ENCODE measurements at places on chromosomes 12 and 14.
A peak's percentile ranks its signal among the peaks of the same experiment; 100 is the strongest.

- no peak for DNase-seq
Observed at GRCh38 chr14:65321370-65321875, 91.1 kb upstream of the FUT8 start.

DNA sequence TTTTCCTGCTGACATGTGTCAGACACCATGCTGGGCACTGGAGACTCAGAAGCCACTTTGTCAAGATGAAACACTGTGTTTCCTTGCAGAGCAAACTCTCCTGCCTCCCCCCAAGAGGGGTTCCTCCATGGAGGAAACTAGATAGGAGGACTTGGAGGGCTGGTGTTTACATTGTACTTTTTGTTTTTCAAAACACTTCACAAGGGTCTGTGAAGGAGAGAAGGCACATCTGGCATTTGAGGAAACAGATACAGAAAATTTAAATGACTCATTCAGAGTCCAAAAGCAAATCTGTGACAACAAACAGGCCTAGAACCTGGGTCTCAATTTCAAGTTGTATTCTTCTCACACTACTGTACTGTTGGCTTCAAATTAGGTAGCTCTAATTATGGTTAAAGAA lies 6.7 kb upstream of the CDKL1 start:
- DNase-seq, result no peak

DNA sequence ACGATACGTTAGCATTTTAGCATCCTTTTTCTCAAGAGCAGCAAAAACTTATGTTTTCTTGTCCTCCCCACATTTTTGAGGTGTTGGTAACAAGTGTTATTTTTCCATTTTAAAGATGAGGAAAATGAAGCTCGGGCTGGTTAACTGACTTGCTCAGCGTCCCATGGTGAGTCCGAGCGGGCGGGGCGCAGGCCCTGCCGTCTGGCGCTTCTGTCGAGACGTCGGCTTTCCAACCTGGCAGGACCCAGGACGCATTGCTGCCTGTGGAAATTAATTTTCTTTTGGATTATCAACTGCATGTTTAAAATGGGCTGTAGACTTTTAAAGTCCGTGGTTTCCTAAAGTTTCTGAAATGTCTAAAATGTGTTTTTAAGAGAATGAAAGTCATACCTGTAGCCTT lies 30.4 kb downstream of the XRCC3 start:
- no peak for DNase-seq

DNA sequence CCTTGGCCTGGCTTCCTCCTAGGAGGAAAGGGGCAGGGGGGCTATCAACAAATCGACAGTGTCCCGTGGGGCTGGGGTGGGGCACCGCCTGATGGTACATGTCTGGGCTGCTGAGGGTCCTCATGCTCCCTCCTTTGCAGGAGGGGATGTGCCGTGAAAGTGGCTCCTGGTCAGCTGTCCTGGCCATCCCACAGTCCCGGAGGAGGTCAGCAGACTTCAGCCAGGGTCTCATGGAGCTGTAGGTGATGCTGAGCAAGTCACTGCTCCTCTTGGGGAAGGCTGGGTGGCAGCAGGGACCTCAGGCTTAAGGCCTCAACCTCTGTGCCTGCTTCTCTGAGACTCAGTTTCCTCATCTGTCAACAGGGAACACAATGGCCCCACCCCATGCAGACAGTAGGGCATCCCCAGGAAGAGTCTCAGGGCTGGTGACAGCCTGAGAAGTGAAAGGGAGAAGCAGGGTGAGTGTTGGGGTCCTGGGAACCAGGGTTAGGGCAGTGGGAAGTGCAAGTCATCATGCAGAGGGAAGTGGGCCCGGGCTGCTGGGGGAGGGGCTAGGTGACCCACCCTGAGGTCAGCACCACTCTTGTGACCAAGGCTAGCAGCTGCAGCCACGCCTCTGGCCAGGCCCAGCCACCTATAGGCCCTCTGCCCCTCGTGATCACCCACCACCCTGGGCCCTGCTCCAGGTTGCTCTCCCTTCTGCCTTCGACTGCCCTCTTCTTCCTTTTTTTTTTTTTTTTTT lies 4.4 kb upstream of the TNFAIP2 start:
- no peak for DNase-seq

GRCh38 chr14:62126879-62127478 lies 364.8 kb downstream of the SNAPC1 start:
- DNase-seq, result peak; percentile 30

DNA sequence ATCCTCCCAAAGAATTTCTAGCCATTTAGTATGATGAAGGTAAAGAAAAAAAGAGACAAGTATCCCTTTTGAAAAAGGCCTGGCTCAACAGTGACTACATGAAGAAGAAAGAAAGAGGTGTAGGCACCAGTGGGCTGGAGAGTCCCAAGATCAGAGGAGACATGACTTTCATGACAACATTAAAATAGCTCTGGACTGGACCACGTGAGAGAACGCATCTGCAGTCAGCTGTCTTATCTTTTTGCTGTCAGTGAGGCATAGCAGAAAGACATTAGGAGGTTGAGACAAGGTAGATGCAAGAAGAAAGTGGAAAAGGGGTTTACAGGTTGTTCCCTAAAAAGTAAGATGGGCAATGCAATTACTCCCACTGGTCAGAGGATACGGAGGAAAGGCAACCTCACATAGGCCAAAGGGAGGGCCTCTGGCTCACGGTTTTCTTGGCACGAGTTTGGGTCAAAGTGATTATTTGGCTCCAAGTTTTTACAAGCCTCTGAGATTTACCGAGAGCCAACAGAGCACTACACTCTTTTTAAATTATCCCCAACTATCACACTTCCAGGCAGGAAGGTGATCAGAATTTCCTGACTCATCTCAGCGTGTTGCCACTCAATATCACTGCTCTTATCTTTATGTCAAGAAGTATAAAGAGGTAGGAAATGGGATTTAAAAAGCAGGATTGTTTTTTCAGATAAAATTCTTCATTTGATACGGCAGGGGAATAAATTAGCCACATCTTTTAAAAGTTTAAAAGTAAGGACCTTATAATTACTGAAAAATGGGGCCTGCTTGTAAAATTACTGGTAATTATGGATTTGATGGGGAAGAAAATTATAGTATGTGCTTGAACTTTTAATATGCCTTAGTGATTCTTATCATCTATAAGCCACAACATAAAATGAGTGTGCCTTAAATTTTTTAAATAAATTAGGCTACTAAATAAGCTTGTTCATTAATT lies 29.2 kb downstream of the TMTC1 start:
- no peak for DNase-seq

DNA sequence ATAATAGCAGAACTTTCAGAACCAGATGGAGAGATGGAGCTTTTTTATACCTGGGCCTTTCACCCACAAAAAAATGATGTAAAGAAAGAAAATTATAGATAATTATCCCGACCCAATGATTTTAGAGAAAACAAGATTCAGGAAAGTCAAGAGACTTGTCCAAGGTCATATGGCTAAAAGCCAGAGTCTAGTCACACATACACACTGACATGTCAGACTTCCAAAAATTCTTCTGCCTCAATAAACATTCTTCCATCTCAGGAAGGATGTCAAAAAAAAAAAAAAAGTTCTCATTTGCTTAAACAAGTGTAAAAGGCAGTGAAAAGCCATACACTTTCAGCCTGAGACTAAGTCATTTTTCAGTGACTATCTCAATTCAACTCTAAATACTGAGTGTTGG lies 116.0 kb downstream of the PRICKLE1 start:
- no peak for DNase-seq
